Activated naive CD4-positive, alpha-beta T cell treated with Interleukin-2 at 50 U/mL for 16 hours (primary cell): ENCODE measurements at places on chromosomes 2 and 18.

GRCh38 chr2:118177318-118177717 lies 89.0 kb downstream of the INSIG2 start:
- no peak for DNase-seq

DNA sequence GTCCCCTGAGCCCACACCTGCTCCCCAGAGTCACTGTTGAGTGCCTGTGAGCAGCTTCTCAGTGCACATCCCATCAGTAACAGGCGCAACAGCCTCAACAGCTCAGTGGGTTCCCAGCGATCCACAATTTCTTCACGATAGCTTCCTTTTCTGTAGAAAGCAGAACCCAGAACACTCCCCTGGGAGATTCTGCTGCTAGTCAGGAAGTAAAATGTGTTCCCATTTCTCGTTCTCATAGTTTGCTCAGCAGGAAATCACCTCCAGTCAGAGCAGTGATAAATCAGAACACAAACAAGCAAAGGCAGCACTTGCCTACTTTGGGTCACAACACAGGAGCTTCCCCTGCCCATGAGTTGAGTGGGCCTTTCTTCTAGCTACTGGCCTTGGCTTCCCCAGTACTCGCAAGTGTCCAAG lies 48.9 kb upstream of the ATG16L1 start:
- DNase-seq = no peak

DNA sequence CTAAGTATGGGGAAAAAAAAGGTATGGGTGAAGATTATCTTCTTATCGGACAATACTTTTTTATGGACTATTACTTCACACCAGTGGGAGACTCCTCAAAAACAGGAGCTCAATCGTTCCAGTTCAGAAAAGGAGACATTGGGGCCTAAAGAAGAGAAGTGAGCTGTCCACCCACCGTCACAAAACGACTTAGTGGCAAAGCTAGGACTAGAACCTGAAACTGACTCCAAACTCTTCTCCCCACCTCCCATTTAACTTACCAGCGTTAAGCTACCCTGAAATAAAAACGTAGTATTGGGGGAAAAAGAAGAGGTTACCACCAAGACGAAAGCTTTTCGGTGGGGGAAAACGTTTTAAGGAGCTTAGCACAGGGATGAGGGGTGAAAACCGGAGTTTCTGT lies 503 bp downstream of the GTF3C3 start:
- no peak for DNase-seq

DNA sequence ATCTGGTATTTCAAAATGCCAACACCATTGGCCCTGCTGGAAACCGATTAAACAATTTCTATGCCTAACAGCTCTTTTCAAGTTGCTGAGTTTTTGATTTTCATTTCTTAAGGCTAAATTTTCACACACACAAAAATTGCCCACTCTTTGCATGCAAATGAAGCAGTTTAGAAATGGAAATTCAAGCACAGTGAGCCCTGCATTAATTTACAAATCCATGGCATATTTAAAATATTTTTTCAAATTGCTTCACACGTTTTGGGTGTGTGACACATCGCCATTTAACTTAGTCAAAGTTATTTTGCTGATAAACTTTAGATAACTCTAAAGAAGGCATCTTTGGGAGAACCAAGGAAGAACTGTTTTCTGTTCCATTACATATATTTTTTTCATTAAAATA lies 184.8 kb downstream of the TXNL1 start:
- no peak for DNase-seq

GRCh38 chr18:45999536-45999935 lies 32.4 kb upstream of the EPG5 start:
- DNase-seq = no peak

DNA sequence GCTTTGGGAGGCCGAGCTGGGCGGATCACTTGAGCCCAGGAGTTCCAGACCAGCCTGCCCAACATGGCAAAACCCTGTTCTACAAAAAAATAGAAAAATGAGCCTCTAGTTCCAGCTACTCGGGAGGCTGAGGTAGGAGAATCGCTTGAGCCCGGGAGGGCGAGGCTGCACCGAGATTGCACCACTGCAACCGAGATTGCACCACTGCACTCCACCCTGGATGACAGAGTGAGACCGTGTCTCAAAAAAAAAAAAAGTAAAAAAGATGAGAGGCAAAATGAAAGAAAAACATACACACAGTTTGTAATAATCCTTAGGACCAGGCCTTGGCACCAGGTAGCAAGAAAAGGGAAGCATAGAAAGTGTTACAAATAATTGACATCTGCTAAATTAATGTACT lies 22.0 kb downstream of the RBM43 start:
- no peak for DNase-seq

DNA sequence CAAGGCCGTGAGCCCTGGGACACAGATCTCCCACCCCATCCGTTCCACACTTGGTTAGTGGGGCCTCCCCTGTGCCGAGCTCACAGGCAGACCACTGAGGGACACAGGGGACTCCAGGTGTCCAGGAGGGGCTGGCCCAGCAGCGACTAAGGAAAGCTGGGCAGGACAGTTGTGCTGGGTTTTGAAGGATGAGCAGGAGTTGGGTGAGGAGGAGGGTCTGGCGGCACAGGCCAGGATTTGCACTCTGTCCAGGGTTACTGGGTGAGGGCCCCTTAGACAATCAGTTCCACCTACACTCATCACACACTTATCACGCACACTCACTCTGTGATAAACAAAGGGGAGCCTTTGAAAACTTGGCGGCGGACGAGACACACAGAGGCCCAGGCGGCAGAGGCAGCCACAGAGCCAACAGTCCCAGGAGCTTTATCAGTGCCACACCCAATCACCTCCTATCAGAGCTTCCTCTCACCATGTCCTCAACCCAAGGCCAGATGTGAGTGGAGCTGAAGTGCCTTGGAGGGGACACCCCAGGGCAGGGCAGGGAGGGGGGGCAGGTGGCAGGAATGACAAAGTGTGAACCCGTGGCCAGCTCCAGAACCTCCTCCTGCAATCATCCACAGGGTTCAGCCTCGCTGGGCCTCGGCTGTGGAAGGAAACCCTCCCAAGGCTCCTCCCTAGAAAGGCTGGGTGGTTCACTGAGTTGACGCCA lies 26.6 kb downstream of the BIN1 start:
- peak; percentile 67 for DNase-seq

GRCh38 chr2:54574107-54574859 lies 118.2 kb downstream of the SPTBN1 start:
- peak; percentile 56 for DNase-seq

DNA sequence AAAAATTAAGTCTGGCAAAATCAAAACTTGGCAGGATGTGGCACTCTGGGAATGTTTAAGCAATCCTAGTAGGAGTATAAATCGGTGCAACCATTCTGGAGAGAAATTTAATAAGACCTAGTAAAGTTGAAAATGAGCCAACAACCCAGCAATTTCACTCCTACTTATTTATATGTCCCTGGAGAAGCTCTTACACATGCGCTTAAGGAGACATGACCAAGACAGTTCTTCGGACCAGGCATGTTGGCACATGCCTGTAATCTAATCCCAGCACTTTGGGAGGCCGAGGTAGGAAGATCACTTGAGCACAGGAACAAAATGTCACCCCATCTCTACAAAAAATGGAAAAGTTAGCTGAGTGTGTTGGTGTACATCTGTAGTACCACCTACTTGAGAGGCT lies 374.6 kb upstream of the LYPD1 start:
- DNase-seq = no peak

- no peak for DNase-seq
Observed at GRCh38 chr18:76274468-76275289, 220.4 kb downstream of the ZNF516 start.
